ENCODE measurements at places on chromosomes 16 and 17. TPM values are rescaled to one million over a fixed set of nuclear protein-coding genes. Genes with fewer than 3 reads are reported as not detected.

Gene KREMEN2
- 7.0 TPM for polyA plus RNA-seq

Gene RGS11
- polyA plus RNA-seq, result 2.0 TPM

Gene NPIPA7
- 36.5 TPM for polyA plus RNA-seq

Gene PIGS
- 72.7 TPM for polyA plus RNA-seq

Gene TUBB3
- polyA plus RNA-seq, result 393 TPM

Gene SLFN13
- polyA plus RNA-seq, result 15.7 TPM

Gene ADORA2B
- 6.9 TPM for polyA plus RNA-seq

Gene PKMYT1
- polyA plus RNA-seq, result 180 TPM

Gene IGF2BP1
- 92.2 TPM for polyA plus RNA-seq

Gene P2RX5
- polyA plus RNA-seq, result 12.0 TPM

Gene SEPTIN1
- polyA plus RNA-seq, result 0.57 TPM

Gene CYBA
- polyA plus RNA-seq, result 254 TPM

Gene CCL17
- polyA plus RNA-seq, result not detected

Gene C17orf107
- 0.67 TPM for polyA plus RNA-seq

Gene CALB2
- 3.3 TPM for polyA plus RNA-seq

Gene ZC3H7A
- polyA plus RNA-seq, result 32.0 TPM

Gene NKIRAS2
- 51.1 TPM for polyA plus RNA-seq

Gene RHBDF2
- 27.9 TPM for polyA plus RNA-seq

Gene PLA2G10
- polyA plus RNA-seq, result 2.2 TPM

Gene DHX40
- polyA plus RNA-seq, result 7.5 TPM

Gene MPRIP
- polyA plus RNA-seq, result 62.8 TPM

Gene C17orf67
- 0.67 TPM for polyA plus RNA-seq
